ENCODE measurements at places on chromosomes 7 and 10.
A peak's percentile ranks its signal among the peaks of the same experiment; 100 is the strongest.

DNA sequence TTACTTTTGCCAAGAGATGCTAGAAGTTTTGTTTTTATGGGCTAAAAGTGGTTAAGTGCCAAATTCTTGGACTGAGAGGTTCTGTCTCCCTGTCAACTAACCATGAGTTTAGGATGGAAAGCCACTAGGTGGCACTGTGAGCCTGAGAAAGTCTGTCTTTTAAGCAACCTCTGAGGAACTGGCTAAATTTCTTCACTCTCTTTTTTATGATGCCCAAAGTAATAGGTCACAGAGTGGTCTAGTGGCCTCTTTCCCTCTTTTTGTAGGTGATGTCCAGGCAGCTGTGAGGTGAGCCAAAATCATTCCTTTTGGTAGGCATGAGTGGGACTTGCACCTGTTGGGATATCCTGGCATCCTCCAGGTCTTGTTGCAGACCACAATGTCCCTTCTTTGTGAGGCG, 56.8 kb downstream of the SND1 start:
- peak; percentile 58 for DNase-seq

DNA sequence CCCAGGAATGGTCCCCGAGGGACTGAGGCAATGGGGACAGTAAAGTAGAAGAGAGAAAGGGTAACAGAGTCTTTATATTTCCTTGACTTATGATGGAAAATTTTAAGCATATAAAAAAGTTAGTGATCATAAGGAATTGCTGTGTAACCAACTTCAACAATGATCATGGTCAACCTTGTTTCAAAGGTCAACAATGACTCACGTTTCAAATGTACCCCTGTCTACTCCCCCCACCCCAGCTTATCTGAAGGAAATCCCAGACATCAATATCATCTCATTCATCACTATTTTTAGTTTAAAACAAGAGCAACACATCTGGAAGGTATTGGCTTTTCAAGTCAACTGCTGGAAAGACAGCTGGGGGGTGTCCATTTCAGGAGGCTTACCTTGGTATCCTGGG, 92.9 kb downstream of the SMURF1 start:
- no peak for DNase-seq

- no peak for DNase-seq
Measured at GRCh38 chr10:76729841-76730487, 907.6 kb downstream of the KCNMA1 start.

GRCh38 chr10:8499752-8500390, 445.4 kb downstream of the GATA3 start:
- no peak for DNase-seq

DNA sequence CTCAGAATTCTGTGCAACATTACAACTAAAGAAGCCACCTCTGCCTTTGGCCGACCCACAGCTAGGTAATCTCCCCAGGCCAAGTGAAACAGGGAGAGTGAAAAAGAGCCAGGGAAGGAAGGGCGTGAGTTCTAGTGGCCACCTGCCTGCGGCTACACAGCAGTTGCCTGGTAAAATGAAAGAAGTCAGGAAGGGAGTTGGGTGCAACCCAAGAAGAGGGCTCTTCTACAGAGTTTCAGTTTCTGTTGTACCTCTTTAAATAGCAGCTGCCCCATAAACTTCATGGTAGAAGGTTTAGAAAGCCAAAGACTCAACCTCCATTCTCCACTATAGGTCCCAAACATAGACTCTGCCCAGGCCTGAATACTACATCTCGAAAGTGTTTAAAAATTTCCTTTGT, 76.2 kb upstream of the TMEM168 start:
- DNase-seq, result no peak

GRCh38 chr7:138458576-138459412, 1.3 kb upstream of the TRIM24 start:
- no peak for DNase-seq

GRCh38 chr10:101292194-101293006, 61.6 kb upstream of the BTRC start:
- DNase-seq, result no peak
